ENCODE measurements at places on chromosomes 4 and X. TPM values are rescaled to one million over a fixed set of nuclear protein-coding genes. Genes with fewer than 3 reads are reported as not detected.

DNA sequence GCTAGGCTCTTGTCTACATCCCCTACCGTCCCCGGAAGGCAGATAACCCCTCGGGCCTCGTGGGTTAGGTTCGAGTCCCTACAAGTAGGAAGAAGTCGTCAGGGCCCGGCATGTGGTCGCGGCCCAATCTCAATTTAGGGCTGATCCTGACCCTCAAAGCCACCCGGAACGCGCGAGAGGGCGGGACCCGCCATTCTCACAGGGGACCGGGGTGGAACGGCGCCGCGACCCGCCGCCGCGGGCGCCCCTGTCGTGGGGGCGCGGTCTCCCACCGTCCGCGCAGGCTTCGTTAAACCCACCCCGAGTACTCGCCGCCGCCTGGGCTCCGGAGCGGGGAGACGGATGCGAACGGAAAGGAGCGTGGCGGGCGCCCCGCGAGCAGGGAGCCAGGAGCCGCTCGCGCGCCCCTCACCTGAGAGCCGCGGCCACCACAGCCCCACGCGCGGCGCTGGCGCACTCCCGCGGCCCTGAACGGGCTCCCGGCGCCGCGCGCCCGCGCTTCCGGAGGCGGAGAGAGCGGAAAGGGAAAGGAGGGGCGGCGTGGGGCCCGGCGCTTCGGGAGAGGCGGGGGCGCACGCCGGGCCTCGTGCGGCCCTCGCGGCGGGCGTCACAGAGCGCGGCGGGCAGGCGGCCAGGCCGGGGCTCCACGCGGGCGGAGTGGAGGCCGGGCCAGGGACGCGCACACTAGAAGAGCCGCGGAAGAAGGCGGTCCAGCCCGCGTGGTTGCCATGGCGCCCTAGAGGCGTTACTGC lies at the start of gene CFAP97:
Gene CFAP97, minus strand, starts transcription at position 515 of the 752 bp plus-strand sequence. CDS start 12,804 bp downstream, outside the sequence.
- H3K4me1 ChIP-seq, result peaks cover 48% of the 10 kb centered on the region
- H3K4me3 ChIP-seq, result peak within 1 kb of the TSS; percentile 83
- H3K27me3 ChIP-seq, result no peaks in the 10 kb centered on the region
- H3K36me3 ChIP-seq, result no peaks in the 10 kb centered on the region

Gene RHOXF2
- total RNA-seq, result not detected

- no peak overlapping the region for H3K27ac ChIP-seq
- no peak for DNase-seq
- no peaks in the 10 kb centered on the region for H3K27me3 ChIP-seq
- no peaks in the 10 kb centered on the region for H3K4me1 ChIP-seq
- H3K4me3 ChIP-seq, result no peak overlapping the region
These were observed 57.5 kb downstream of the ADRA2C start for GRCh38 chr4:3823496-3824341.

DNA sequence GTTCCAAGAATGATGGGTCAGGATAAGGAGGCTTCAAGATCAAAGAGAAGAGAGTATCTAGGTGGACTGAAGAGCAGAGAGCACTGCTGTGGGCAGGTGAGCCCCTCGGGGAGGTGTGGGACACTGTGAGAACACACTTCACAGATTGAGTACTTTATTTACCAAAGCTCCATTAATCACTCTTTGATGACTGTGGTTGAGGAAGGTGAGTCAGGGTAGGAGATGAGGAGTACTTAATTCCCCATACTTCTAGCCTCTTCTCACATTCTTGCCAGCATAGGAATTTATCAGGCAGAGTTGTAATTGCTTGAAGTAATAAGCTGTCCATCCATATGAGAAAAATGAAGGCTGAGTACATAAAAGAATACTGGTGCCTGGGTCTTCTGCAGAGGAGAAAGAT lies 375.3 kb downstream of the PCDH10 start:
- DNase-seq, result no peak
- H3K27me3 ChIP-seq, result no peaks in the 10 kb centered on the region
- H3K4me1 ChIP-seq, result no peaks in the 10 kb centered on the region
- H3K27ac ChIP-seq, result no peak overlapping the region
- H3K4me3 ChIP-seq, result no peak overlapping the region

DNA sequence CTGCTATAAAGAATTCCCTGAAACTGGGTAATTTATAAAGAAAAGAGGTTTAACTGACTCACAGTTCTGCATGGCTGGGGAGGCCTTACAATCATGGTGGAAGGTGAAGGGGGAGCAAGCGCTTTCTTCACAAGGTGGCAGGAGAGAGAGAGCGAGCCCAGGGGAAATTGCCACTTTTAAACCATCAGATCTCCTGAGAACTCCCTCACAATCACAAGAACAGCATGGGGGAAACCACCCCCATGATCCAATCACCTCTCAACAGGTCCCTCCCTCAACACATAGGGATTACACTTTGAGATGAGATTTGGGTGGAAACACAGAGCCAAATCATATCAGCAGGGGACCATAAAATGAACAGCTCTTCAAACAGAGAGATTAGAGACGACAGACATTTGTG lies 198.6 kb downstream of the MAGEB5 start:
- H3K27ac ChIP-seq, result no peak overlapping the region
- no peak overlapping the region for H3K4me3 ChIP-seq
- H3K36me3 ChIP-seq, result no peaks in the 10 kb centered on the region
- no peak for DNase-seq
- H3K27me3 ChIP-seq, result no peaks in the 10 kb centered on the region
- H3K4me1 ChIP-seq, result no peaks in the 10 kb centered on the region

GRCh38 chrX:37453821-37454220 lies 104.7 kb downstream of the PRRG1 start:
- DNase-seq, result no peak
- H3K4me1 ChIP-seq, result no peaks in the 10 kb centered on the region
- H3K36me3 ChIP-seq, result no peaks in the 10 kb centered on the region
- no peaks in the 10 kb centered on the region for H3K27me3 ChIP-seq
- H3K4me3 ChIP-seq, result no peak overlapping the region

DNA sequence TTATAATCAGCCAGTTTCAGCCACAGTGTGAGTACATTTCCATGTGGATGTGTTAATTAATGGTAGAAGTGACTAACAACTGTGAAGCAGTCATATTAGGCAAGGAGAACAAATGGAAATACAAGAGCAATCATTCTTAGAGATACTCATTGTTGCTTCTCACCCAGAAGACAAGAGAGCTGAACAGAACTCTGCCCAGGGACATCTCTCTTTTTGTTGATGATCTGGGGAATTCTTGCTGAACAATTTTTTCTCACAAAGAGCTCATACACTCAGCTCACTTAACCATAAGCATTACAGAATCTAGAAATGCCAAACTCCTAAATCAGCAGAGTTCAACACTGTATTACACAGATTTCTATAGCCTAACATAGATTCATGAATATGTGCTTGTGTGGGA lies 150.1 kb downstream of the COMMD8 start:
- H3K27me3 ChIP-seq, result no peaks in the 10 kb centered on the region
- no peak for DNase-seq
- no peaks in the 10 kb centered on the region for H3K4me1 ChIP-seq
- no peak overlapping the region for H3K27ac ChIP-seq
- no peaks in the 10 kb centered on the region for H3K36me3 ChIP-seq

DNA sequence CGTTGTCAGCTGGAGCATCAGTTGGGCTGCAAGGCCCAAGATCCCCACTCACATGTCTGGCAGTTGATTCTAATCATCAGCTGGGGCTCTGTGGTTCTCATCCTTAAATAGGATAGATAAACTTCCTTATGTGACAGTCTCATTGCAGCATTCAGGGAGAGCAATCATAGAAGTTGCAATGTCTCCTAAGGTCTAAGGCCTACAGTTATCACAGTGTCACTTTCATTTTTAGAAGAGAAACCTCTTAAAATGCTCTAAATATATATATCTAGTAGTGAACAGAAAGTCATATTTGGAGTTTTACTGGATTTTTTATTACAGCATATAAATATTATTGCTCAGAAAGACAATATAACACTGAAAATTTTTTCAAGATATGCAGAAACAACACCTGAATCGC lies 226.0 kb upstream of the PPP1R2C start:
- H3K27me3 ChIP-seq, result no peaks in the 10 kb centered on the region
- no peak overlapping the region for H3K4me3 ChIP-seq
- DNase-seq, result no peak
- H3K36me3 ChIP-seq, result no peaks in the 10 kb centered on the region
- H3K27ac ChIP-seq, result no peak overlapping the region

Gene SUPT20HL1
- not detected for total RNA-seq

Gene CDS1
- 0.67 TPM for total RNA-seq

Gene KANTR
- total RNA-seq, result 23.4 TPM
